ENCODE measurements at places on chromosomes 2 and 18. TPM values are rescaled to one million over a fixed set of nuclear protein-coding genes. Genes with fewer than 3 reads are reported as not detected.

Gene WIPF1
- 40.9 TPM for polyA plus RNA-seq

Gene IL1R1
- polyA plus RNA-seq: 49.6 TPM

- DNase-seq: no peak
Observed at GRCh38 chr18:65601775-65602174, 149.0 kb upstream of the CDH7 start.

- DNase-seq: no peak
Observed at GRCh38 chr2:46236006-46236875, 61.0 kb upstream of the EPAS1 start.

- no peak for DNase-seq
Observed at GRCh38 chr2:167988296-167988695, 259.1 kb downstream of the STK39 start.

GRCh38 chr18:40841467-40841866 lies 1113.6 kb upstream of the PIK3C3 start:
- no peak for DNase-seq

- no peak for DNase-seq
Observed at GRCh38 chr2:232139171-232139594, 177.7 kb downstream of the DIS3L2 start.

GRCh38 chr18:22470248-22471235 lies 52.8 kb upstream of the CTAGE1 start:
- DNase-seq: peak; percentile 80

DNA sequence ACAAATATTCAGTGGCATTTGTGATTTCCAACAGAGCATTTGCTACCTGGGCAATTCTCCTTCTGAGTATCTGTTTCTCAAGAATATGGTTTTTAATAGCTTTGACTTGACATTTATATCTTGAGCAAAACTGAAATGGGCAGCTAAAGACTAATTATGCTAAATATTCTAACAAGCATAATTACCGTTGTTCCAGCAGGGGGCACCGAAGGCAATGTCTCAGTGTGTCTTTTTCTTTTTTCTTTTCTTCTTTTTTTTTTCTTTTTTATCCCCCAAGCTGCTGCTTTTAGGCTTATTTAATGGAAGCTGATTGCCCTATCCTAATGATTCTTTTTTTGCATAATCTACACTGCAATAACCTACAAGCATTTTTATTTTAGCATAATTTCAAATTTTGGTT lies 138.9 kb upstream of the NABP1 start:
- DNase-seq: no peak

Gene CNDP1
- polyA plus RNA-seq: not detected

Gene DOK6
- 2.1 TPM for polyA plus RNA-seq

Gene CD8B
- 3.0 TPM for polyA plus RNA-seq

Gene SFTPB
- polyA plus RNA-seq: 8.1 TPM

Gene MTHFD2
- 135 TPM for polyA plus RNA-seq

- DNase-seq: no peak
Observed at GRCh38 chr2:54808661-54809060, 85.2 kb downstream of the EML6 start.

DNA sequence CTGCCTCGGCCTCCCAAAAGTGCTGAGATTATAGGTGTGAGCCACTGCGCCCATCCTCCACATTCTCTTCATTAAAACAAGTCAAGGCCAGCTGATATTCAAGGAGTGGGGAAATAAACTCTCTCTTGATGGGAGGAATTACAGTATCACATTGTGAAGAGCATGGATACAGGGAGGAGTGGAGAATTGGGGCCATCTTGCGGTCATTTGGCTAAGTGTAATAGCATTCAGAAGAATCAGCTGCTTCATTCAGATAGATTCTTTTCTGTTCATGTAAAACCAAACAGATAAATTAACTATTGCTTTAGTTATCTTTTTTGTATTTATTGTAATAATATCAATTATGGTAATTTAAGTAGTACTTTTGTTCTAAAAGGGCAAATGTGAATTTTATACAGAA lies 156.3 kb downstream of the UBR3 start:
- no peak for DNase-seq

DNA sequence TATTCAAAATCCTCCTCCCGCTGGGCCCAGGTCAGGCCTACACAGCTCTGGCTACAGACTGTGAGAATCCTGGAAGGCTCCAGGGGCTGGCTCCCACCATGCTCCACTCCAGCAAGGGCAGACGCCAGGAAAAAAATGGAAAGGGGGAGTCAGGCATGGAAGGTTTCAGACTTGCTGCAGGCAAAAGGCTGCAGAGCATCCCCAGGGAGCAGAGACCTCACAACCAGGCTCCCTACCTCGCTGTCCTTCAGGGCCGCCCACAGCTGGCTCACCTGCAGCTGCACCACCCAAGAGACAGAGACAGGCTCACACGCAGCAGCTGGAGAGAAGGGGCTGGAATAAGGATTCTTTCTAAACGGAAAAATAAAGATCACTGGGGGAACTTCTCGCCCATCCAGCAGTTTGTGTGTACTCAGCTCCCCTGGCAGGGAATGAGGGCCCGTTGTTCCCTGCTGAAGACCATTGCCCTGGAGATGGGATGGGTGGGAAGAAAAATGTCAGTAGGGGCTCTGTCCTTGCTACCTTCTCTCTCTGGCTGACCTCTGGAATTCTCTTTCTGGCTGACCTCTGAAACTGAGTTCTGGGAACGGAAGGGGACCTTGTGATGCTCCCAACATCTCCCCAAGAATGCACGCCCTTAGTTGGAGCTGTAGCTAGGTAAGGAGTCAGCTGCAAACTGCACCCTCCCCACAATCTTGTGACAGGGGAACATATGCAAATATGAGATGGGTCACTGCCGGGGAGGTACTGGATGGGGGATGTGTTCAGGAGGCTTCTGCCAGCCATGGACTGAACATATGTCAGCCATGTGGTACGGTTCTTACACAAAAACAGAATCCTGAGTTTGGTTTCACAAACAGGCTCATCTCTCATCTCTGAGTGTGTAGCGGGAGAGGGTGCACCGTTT lies 34.5 kb downstream of the BCL2 start:
- DNase-seq: no peak

DNA sequence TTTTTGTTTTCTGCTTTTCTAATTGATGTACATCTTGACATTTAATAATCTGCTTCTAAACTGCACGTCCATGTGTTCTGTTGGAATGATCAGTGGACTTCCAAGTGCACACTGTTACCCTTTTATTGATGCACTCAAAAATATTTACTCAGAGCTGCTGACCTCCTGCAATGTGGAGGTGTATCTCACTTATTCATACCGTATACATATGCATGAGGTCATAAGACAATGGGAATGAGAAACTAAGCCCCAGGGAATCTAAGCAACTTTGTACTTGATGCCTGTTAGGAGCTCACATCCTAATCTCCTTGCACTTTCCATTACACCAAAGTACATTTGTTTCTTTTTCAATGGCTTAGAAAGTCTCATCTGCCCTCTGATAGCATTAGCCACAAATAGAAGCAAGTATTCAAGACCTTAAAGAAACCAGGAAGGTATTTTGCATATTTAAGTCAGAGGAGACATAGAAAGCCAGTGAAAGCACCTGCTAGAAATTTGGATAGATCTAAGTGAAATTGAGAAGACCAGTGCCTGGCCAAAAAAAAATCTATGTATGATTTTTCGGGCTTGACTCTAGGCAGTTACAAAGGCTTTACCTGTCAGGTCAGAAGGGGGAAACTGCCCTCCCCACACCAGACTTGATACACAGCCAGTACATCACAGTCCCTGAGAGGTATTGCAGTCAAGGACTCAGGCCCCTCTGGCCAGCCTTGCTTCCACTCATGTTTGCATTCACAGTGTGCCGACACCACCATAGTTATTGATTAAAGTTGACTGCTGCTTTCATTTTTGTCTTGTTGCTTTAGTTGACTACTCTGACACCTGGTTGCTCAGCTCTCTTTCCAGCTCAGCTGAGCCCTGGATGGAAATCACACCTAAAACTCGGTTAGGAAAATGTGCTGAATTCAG lies 391.7 kb upstream of the CYRIA start:
- DNase-seq: no peak

DNA sequence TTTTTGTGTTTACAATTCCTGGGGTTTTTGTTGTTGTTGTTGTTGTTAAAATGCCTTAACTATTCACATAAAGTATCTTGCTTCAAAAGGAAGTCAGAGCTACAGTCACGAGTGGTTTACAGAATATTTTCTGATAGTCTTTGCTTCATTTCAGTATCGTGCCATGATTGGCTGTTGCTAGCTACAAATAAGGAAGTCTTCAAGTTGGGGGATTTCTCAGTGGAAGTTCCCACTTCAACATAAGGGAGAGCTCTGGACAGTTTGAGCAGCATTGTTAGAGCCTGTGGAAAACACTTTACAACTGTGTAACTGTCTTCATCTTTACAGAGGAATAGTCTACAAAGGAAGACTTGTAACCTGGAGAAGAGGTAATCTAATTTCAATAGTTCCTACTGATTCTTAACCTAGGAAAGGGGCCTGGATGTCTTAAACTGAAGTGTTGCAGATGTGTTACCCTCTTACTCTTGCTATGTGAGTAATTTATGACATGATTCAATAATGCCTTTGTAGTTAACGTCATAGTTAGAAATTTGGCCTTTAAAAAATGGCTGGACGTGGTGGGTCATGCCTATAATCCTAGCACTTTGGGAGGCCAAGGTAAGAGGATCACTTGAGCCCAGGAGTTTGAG lies 23.4 kb upstream of the TANK start:
- DNase-seq: no peak

- DNase-seq: peak; percentile 81
Observed at GRCh38 chr2:20052861-20053281, 1.4 kb upstream of the LAPTM4A start.

DNA sequence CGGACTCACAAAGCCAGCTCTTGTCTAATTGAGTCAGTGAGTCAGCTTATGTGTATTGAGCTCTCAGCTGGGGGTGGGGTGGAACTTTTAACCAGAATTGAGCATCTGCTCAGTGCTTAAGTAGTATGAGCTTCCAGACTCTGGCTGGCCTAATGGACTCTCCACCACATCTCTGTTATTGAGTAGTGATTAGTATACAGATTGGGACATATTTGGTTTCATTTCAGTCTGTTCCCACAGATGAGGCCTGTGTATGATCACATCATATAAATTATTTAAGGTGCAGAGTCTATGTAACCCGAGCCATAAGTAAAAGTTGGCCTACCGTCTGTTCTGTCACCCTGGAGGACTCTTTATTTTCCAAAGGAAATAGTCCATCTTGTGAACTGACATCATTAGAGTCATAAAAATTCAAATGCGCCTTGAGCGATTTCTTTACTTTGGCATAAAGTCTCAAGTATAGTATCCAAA lies 152.1 kb downstream of the THSD7B start:
- no peak for DNase-seq

DNA sequence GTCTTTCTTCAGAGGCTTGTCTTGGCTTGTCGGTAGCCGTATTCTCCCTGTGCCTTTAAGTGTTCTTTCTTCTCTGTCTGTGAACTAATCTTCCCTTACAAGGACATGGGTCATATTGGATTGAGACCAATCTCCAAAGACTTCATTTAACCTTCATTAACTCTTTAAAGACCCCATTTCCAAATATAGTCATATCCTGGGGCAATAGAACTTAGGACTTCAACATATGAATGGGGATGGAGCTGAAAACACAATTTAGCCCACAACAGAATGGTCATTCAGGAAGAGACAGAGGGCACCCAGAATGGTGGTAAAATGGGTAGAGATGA lies 82.1 kb upstream of the TANK start:
- DNase-seq: no peak

Gene SKOR2
- not detected for polyA plus RNA-seq

Gene STARD6
- polyA plus RNA-seq: not detected

Gene DSC3
- 2.0 TPM for polyA plus RNA-seq

Gene LIPG
- 0.38 TPM for polyA plus RNA-seq

Gene TRAPPC12
- 163 TPM for polyA plus RNA-seq

Gene ME2
- polyA plus RNA-seq: 13.5 TPM

- DNase-seq: no peak
Observed at GRCh38 chr2:219596954-219597551, 604 bp upstream of the STK11IP start.

Gene GPR75
- not detected for polyA plus RNA-seq

GRCh38 chr18:12849548-12849947 lies 34.5 kb downstream of the PTPN2 start:
- no peak for DNase-seq

GRCh38 chr2:182606728-182607681 lies 109.1 kb upstream of the DNAJC10 start:
- DNase-seq: no peak

DNA sequence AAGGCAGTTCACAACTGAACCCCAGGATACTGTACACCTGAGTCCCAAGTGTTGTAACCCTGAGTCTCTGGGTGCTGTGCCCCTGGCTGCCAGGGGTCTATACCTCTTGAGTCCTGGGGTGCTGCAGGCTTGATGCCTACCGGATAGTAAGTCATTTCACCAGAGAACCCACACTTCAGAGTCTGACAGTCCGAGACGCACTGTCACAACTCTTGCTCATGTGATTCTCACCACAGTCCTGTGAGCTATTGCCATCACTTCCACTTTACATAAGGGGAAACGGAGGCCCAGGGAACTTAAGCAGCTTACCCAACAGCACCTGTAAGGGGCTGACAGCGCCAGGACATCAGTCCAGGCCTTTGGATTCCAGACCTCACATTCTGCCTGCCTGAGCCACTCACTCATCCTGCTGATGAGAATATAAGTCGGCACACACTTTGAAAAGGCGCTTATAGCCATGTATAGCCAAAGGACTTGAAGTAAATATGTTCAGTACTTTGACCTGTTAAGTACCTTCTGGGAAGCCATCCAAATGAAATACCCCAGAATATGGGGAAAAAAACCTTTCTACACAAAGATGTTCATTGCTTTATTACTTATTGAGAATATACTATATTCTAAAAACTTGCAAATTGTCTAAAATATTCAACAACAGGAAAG lies 180.7 kb upstream of the ID2 start:
- no peak for DNase-seq

DNA sequence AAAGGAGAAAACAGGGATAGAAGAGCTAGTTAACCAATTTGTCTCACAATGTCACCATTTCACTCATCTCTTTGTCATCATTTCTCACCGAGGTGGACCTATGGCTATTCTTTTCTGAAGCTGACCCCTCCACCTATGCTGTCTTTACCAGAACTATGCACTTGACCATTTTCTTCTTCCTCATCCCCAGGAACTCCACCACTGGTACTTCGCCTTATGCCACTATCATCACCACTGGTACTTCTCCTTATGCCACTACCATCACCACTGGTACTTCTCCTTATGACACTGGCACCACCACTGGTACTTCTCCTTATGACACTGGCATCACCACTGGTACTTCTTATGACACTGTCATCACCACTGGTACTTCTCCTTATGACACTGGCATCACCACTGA lies 745.8 kb upstream of the CHAC2 start:
- DNase-seq: no peak

GRCh38 chr2:20614201-20615067 lies 36.5 kb downstream of the HS1BP3 start:
- DNase-seq: peak; percentile 73

Gene STRN
- 6.1 TPM for polyA plus RNA-seq

Gene PARD3B
- 8.4 TPM for polyA plus RNA-seq

- DNase-seq: no peak
Observed at GRCh38 chr2:85593023-85593422, 2.5 kb upstream of the RNF181 start.

DNA sequence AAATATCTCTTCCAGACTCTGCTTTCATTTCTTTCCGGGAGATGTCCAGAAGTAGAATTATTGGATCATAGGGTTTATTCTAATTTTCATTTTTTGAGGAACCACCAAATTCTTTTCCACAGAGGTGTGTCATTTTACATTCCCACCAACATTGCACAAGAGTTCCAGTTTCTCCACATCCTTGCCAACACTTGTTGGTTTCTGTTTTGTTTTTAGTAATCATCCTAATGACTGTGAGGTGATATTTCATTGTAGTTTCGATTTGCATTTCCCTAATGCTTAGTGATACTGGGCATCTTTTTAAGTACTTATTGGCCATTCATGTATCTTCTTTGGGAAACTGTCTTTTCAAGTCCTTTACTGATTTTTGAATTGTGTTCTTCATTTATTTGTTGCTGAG lies 513.1 kb downstream of the PARD3B start:
- DNase-seq: no peak

Measured in aorta (tissue), 5 donors.